ENCODE measurements at places on chromosomes 5 and 9. TPM values are rescaled to one million over a fixed set of nuclear protein-coding genes. Genes with fewer than 3 reads are reported as not detected.

DNA sequence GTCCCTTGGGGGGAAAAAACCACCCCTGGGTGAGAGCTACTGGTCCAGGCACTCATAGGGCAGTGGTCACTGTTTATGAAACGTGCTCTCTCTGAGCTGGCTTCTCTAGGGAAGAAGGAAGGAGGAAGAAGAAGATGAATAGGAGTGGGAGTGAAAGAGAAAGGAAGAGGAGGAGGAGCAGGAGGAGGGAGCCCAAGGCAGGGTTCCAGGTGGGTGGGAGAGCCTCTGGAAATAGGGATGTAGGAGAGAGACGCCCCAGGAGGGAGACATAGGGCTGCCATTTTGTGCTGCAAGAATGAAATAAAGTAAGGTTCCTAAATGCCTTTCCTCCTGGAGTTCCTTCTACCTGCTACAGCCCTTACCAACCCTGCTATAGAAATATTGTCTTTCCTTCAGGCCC lies 65.7 kb downstream of the PCDH1 start:
- DNase-seq, result no peak

- no peak for DNase-seq
Measured at GRCh38 chr5:134570886-134571285, 45.4 kb downstream of the JADE2 start.

DNA sequence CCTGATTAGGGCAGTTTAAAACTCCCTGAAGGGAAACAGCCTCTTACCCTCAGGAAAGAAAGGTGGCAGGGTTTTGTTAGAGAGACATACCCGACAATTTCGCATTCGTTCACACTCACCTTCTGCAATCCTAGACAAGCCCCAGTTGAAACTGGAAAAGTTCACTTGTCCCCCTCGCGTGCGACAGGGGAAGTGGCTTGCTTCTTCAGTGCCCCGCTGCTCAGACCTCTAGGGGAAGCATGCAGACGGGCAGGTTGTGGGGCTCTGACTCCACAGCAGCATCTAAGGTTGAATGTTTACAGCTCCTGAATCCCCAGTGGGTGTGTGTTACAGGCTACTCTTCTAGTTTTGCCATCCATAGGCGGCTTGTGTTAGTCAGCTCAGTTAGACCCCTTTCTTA lies 575.7 kb upstream of the ACO1 start:
- no peak for DNase-seq

GRCh38 chr5:30149526-30149925 lies 1044.0 kb upstream of the CDH6 start:
- DNase-seq, result no peak

DNA sequence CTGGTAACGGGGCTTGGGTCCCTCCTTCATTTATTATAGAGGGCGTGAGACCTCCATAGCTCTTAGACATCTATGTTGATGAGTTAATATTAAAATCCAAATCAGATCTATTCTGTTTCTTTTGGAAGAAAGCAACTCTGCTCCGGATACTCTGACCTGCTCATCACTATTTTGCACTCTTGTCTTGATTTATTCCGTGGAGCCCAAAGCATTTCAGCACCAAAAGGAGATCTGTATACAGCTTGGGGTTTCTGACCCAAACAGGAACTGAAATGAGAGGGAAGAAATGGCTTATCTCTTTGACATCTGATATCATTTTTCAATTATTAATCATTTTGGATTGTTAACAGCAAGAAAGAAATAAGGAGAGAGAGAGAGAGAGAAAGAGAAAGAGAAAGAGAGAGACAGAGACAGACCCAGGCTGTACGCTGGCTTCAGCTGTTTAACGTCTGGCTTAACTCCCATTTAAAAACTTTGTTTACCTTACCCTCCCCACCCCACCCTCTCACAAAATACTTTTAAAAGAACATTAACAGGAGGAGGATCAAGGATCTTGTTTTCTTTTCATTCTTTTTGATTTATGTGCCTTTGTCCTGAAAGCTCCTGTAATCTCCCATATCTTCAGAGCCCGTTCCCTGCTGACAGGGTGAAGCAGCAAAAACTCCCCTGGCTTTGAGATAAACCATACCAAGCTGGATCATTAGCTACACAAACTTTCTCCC lies 231.4 kb upstream of the TUT7 start:
- DNase-seq, result no peak

CCNO gene
- not detected for total RNA-seq

DNA sequence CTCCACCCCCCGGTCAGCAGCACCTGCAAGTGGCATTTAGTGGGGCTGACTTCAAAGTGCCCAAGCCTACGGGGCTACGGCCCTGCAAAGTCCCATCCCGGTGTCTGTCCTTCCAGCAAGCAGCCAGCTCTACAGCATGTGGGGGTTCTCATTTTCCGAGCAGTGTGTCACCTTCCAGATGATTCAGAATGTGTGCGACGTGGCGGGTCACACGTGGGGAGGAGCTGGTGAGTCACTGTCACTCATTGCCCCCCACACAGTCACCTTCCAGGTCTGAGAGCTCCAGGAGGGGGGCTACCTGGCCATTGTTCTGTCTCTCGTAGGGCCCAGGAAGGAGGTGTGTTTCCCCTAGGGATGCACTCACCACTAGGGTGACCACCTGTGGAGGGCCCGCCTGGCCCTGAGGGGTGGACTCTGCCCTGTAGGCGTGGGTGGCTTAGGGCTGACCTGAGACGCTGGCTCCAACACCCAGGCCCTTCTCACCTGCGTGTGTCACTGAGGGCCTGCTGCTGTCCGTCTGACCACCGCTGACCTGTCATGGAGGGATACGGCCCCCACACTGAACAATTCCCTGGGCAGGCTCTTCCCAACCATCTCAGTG lies 70.2 kb downstream of the SEMA4D start:
- DNase-seq, result no peak

SPATA9 gene
- total RNA-seq, result not detected

DNA sequence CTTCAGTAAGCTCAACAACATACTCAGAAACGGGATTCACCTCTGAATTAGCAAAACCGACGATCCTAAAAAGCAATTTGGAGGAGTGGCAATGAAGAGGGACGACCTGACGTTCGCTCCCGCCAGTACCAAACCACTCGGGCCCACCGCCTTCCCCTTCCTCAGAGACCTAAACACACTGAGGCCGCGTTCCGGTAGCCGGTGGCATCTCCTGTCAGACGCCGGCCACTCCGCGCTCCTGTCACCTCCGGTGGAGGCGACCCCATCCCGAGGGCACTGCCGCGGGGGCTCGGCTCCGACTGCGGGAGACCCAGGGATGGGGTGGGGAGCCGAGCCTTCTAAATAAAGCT lies 617 bp downstream of the PPP6C start:
- DNase-seq, result no peak

Data from B cell (primary cell).